ENCODE measurements at places on chromosomes 1 and 21. TPM values are rescaled to one million over a fixed set of nuclear protein-coding genes. Genes with fewer than 3 reads are reported as not detected.
A peak's percentile ranks its signal among the peaks of the same experiment; 100 is the strongest.

GJA9 gene
- not detected for total RNA-seq

ADAMTS5 gene
- total RNA-seq, result 0.64 TPM

HNRNPCL4 gene
- total RNA-seq, result not detected

KIF17 gene
- 14.3 TPM for total RNA-seq

CYP4A22 gene
- not detected for total RNA-seq

SYT6 gene
- total RNA-seq, result 55.9 TPM

PCAT6 gene
- total RNA-seq, result 11.2 TPM

DNA sequence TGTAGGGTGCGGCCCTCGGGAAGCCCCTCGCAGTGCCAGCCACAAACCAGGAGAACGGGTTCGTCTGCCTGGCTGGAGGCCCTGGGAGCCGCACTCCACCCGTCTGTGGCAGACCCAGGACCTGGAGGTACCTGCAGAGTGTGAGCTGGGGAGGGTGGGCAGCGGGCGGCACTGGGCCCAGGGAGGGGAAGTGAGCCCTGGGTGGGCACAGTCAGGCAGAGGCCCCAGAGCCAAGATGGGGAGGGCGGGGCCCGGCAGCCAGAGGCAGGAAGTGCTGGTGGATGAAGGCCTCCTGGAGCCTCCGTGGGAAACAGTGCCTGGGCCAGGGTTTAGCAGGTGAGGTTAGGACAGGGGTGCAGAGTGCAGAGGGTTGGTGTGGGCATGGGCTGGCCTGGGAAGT, 4.0 kb upstream of the PEX10 start:
- no peak for DNase-seq

DNA sequence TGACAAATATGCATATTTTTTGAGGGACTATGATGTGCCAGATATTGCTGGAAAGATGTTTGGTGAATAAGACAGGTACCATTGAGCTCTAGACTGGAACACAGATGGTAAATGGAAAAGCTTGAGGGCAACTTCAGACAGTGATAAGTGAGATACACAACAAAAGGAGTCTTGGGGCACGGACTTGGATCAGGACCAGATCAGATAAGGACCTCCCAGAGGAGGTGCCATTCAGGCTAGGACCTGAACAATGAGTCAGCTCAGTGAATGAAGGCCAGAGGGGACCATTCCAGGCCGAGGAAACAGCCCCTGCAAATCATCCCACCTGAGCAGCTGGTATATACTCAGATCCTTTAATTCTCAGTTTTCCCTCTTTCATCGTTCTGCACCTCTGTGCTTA, 1.8 kb upstream of the KCNJ15 start:
- DNase-seq, result no peak

DNA sequence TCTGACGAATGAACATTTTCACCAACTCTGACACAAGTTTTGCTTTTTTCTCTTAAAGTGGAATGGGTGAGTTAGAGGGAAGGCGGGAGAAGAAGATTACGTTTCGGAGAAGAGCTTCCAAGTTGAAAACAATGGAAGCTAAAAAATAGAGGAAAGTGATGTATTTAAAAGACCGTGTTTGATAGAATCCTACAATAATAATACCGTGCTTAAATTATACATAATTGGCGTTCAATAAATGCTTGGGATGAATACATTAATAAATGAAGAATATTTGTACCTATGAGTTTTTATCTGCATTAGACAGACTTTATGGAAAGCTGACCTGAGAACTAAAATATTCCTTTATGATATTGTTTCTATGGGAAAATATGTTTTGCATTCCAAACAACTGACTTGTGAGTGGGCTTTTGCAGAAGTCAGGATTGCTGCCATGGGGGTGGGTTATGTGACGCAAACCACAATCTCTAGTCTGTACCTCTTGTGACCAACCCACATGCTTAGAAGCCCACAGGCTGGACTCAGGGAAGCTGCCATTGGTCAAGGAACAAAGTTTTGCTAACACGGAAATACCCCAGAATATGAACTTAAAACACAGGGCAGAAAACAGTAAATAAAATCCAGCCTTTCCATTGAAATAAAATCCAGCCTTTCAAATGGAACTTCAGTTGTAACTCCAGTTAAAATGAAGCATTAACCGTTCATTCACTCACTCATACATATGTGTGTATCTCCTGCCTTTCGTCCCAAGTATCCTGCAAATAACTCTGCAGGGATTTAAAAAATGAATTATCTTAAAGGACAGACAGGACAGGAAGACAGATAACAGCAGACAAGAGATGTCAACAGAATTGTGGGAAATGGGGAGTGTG, 21.3 kb upstream of the ATF3 start:
- no peak for DNase-seq

GRCh38 chr1:92486251-92487077, at the start of gene GFI1:
GFI1 (minus strand) TSS chr1:92486925; CDS start chr1:92483487, 3,438 bp downstream.
- DNase-seq, result peak; percentile 66

GRCh38 chr1:217574265-217574949, 56.5 kb downstream of the GPATCH2 start:
- no peak for DNase-seq

- peak; percentile 24 for DNase-seq
Observed at GRCh38 chr1:2946291-2946690, 75.0 kb upstream of the ACTRT2 start.

DNA sequence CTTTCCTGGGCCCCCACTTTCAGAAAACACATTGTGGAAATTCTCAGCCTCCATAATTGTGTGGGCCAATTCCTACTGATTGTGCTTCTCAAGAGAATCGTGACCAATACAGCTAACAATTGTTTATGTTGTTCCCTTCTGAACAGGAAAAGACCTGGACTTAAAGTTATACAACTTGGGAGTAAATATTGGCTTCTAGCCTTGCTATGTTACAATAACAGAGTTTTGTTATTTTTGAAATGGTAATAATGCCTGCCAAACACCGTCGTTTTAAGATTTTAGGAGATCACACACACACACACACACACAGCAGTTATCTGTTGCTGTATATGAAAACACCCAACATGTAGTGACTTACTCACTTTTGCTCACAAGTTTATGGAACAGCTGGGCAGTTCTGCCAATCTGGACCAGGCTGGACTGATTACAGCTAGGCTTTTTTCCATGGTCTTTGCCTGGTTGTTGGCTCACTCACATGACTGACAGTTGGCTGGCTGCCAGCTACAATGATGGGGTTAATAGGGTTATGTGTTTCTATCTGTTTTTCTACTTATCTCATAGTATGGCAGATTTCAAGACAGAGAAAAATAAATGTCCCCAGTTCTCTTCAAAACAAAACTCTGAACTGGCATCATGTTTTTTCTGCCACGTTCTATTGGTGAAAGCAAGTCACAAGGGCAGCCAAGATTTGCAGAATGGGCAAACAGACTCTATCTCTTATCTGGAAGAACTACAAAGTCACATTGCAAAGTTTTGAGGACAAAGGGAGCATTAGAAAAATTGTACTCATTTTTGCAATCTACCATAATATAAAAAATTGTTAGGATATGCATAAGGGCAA, 447.5 kb downstream of the NEGR1 start:
- DNase-seq, result no peak

GRCh38 chr1:109812691-109813393, 49.1 kb upstream of the EPS8L3 start:
- no peak for DNase-seq

GRCh38 chr1:183244466-183244865, 58.4 kb downstream of the LAMC2 start:
- DNase-seq, result no peak

DNA sequence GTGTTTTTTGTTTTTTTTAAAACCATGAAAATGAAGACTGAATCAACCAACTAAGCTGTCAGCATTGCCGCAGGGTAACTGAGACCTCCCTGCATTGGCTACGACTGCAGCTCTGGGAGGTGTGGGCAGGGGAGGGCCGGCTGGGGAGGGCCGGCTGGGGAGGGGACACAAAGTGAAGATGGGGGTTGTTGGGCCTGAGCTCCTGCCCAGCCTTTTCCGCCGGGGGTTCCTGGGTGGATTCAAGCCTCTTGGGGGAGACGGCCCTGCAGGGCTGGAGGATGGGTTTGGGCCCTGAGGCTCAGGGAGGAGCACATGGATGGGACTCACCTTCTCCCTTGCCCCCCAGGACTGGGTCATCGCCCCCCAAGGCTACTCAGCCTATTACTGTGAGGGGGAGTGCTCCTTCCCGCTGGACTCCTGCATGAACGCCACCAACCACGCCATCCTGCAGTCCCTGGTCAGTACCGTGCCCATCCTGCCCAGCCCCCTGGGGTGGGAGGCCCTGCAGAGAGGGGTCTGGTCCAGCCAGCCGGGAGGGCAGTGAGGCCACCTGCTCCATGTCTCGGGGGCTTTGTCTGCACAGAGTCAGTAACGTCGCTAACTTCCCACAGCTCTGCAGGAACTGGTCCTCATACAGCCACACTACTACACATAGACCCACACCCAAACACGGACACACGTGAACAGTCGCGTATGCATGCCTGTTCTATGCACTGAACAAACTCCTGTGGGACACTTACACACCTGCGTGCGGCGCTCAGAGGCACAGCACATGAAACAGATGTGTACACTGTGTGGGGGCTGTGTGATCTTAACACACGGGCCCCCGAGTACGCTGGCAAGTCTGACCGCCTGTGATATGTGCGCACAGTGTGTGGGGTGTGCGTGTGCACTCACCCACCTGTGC, 31.5 kb downstream of the BMP8A start:
- no peak for DNase-seq
